ENCODE measurements at places on chromosomes 12 and 14. TPM values are rescaled to one million over a fixed set of nuclear protein-coding genes. Genes with fewer than 3 reads are reported as not detected.

DNA sequence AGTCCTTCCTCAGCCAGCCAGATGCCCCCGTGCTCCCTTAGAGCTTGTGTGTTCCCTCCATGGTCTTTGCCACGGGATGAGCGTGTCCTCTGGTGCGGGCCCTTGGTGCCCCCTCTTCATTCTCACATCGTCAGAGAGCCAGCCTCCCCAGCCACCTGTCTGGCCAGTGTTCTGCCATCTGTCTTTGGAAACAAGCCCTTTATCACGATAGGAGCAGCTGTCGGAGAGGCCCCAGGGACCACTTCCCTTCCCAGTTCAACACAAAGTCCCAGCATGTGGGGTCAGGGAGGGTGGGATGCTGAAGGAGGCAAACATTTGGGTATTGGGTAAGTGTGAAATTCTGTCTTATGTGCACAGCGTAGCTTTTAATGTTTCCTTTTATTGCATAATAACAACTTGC is 44.5 kb downstream of the DYNC1H1 start:
- DNase-seq: no peak

DNA sequence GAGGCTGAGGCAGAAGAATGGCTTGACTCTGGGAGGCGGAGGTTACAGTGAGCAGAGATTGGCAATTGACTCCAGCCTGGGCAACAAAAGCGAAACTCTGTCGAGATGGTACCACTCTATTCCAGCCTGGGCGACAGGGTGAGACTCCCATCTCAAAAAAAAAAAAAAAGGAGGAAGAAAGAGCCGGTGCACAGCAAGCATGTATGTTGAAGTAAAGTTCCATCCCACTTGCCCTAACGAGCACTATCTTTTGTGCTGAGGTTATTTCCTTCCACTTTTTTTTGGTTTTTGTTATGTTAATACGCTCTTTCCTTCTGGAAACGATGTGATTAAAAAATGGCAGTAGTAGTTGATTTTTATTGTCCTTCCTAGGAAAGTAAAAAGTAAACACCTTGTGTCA is 19.5 kb upstream of the GOLGA5 start:
- DNase-seq: no peak

DNA sequence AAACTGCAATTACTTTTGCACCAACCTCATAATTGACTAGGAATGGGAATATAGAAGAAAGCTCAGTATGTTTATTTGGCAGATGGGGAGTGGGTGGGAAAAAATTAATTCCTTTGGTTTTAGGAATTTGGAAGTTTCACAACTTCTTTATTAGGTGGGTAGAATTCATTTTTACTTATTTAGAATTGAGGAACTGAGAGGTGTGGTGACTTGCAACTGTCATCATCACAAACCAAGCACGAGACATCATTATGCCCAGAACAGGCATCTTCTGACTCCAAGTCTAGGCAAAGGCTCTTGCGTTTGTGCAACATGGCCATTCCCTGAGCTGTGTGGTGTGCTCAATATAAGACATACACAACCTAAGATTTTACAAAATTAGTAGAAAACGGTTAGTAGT is 380.0 kb downstream of the ATP23 start:
- no peak for DNase-seq

GRCh38 chr12:76303365-76303764 is 44.9 kb downstream of the BBS10 start:
- no peak for DNase-seq

GRCh38 chr12:1502379-1502720 is 92.0 kb downstream of the FBXL14 start:
- no peak for DNase-seq

DNA sequence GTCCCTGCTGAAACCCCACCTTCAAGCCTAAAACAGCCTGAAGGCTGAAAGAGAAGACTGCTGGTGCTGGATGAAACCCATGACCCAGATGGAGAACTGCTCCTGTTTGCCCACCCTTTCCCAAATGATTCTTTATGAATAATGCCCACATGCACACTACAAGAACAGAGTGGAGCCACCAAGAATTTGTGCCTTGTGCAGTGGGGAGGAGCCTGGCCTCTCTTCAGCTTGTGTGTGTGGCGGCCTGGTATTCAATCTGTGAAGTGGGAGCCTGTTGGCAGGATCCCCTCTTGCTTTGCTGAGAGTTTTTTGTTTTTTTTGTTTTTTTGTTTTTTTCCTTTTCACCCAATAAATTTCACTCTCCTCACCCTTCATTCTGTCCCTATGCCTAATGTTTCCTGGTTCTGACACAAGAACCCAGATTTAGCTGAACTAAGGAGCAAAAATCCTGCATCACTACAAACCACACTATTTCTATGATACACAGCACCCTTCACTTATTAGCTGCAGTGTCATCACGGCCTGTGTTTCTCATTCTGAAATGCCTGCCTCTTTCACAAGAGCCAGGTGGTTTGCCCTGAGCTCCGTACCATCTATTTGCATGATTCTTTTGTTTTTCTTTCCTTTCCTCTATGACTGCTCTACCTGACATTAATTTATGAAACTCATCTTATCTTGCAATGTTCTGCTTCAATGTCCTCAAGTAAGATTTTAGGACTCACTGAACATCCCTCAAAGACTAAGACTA is 585.5 kb upstream of the ATXN7L3B start:
- no peak for DNase-seq

Gene ABCD2
- not detected for total RNA-seq

GRCh38 chr14:68036202-68036601 is 216.6 kb downstream of the RAD51B start:
- no peak for DNase-seq

GRCh38 chr14:74649673-74650072 is 37.6 kb upstream of the LTBP2 start:
- no peak for DNase-seq

Gene CNTN1
- 8.4 TPM for total RNA-seq

DNA sequence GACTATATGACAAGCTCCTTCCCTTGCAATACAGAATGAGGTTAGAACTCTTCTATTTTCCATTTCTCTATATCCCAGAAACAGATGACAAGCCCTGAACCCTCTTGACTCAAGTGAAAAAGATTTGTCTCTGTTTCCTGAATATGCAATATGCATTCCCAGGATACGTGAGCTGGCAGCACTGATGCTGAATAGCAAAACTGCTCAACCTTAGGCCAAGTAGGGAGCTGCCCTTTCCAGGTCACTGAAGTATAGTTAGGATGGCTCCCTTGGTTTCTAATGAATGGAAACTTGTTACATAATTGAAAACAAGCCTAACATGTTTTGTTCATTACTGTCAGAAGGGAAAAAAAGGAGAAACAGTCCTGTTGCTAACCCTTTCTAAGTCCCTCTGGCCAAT is 47.9 kb upstream of the PLEKHG7 start:
- no peak for DNase-seq
